Femur (tissue), 1 donor: ENCODE measurements at places on chromosomes 7 and 10.

- no peak for DNase-seq
These were observed 65.8 kb downstream of the PIP4K2A start for GRCh38 chr10:22648547-22648961.

- DNase-seq = no peak
These were observed 73.8 kb upstream of the GTF2IRD1 start for GRCh38 chr7:74379938-74380337.

DNA sequence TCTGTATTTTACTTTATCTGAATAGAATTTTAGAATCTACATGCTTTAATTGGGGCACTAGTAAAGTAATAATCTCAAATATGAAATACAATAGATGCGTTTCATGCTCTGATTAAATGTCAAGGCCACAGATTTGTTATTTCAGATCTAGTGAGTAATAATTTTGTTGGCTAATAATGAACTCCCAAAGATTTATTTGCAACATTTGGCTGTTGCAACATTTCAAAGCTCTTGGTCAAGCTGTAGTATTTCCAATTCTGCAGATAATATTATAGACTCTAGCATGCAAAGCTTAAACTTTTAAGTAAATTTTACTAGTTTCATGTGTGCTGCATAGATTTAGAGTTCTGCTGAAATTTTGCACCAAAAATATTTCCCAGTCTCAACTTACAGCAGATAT lies 16.7 kb downstream of the LRRN3 start:
- DNase-seq = no peak

DNA sequence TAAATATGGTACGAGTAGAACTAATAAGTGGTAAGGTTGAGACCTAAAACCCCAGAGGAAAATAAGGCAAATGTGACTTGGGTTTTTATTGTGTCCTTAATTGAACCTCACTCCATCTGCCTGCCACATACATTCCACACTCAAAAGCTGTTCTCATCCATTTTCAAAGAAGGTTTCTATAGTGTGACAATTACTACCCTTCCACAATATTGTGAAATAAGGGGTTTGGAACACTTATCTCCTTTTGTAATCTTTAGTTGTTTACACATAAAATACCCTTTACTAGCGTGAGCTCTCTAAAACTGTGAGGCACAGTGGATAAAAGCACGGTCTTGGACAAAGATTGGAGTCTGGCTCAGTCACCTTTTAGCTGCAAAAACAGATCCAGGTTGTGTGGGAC lies 166.6 kb downstream of the THSD7A start:
- DNase-seq = no peak

DNA sequence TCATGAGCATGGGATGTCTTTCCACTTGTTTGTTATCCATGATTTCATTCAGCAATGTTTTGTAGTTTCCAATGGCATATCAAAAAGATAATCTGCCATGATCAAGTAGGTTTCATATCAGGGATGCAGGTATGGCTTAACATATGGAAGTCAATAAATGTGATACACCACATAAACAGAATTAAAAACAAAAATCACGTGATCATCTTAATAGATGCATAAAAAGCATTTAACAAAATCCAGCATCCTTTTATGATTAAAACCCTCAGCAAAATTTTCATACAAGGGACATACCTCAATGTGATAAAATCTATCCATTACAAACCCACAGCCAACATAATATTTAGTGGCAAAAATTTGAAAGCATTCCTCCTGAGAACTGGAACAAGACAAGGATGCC lies 90.3 kb downstream of the ZNF37A start:
- DNase-seq = no peak

- DNase-seq = no peak
These were observed 151.5 kb upstream of the TARP start for GRCh38 chr7:38424750-38425463.

DNA sequence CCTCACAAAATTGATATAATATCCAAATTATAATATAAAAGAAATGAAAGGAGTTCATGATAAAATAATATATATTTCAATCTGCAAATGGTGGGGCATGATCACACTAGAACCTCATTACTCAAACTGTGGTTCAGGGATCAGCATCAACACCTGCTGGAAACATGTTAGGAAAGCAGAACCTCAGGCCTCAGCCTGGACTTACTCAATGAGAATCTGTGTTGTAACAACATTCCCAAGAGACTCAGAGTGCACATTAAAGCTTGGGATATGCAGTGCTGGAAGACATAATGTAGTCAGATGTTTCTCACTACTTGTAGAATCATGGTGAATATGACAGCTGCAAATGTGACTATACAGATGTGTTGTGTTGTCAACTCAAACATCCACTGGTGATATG lies 81.7 kb upstream of the ITPRID1 start:
- no peak for DNase-seq

DNA sequence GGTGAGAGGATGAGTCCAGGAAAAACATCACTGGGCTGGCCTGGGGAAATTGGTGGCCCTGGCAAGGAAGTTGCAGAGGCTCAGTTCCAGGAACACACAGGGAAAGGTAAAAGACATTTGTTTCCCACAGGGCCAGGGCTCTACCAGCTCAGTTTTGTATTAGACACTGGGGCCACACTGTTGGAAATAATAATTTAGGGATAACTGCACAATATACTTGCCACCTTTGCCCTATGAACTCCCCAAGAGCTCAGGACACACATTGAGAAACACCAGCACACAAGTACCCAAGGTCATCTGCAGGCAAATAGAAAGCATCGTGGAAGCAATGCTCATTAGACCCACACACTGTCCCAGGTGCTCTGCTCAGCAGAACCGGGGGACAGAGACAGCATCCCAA lies 617.6 kb downstream of the PTPRN2 start:
- DNase-seq = no peak

DNA sequence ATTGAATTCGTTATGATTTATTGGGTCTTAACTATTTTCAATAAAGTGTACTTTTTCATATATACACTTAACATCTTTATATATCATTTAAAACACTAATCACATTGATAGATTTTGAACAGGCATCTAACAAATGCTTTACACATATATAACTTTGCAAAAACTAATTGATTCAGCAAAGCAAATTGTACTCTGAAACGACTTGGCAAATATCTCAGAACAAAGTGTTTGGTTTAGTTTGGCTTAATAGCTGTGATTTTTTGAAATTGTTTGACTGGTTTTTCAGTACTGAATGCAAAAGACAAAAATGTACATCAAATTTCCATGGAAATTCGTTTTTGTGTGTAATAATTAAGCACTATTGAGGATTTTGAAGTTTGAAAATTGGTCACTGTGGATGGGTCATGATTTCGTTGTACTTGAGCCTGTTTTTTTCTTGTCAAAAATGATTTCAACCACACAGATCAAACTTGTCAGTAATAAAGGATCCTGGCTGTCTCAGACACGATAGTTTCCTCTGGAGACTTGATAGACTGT lies 125.3 kb upstream of the SLC25A13 start:
- DNase-seq = no peak

GRCh38 chr10:1631282-1631681 lies 106.0 kb downstream of the ADARB2 start:
- no peak for DNase-seq

GRCh38 chr10:70331486-70332268 lies 47.9 kb upstream of the NPFFR1 start:
- peak; percentile 61 for DNase-seq

GRCh38 chr7:3399858-3400257 lies 98.8 kb downstream of the SDK1 start:
- no peak for DNase-seq

DNA sequence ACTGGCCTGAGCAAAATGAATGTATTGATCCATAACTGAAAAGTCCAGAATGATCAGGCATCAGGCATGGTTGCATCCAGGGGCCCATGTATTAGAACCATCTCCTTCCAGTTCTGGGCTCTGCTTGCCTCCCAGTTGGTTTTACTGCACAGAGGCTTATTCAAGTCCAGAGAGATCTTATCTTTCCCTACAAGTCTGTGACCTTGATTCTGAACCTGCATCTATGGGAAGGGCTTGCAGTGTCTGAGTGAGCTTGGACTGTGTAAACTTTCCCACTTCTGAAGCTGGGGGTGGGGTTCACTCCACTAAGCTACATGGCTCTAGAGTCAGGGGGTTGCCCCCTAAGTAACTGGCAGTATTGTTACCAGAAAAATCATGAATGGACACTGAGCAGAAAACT lies 136.2 kb downstream of the TCF7L2 start:
- DNase-seq = no peak

DNA sequence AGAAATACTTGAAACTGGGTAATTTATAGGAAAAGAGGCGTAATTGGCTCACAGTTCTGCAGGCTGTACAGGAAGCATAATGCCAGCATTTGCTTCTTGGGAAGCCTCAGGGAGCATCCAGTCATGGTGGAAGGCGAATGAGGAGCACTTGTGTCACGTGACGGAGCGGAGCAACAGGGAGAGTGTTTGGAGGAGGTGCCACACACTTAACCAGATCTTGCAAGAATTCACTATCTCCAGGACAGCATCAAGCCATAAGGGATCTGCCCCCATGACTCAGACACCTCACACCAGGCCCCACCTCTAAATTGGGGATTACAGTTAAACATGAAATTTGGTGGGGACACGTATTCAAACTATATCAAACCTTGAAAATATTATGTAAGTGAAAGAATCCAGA lies 89.3 kb downstream of the WIPF3 start:
- DNase-seq = no peak

DNA sequence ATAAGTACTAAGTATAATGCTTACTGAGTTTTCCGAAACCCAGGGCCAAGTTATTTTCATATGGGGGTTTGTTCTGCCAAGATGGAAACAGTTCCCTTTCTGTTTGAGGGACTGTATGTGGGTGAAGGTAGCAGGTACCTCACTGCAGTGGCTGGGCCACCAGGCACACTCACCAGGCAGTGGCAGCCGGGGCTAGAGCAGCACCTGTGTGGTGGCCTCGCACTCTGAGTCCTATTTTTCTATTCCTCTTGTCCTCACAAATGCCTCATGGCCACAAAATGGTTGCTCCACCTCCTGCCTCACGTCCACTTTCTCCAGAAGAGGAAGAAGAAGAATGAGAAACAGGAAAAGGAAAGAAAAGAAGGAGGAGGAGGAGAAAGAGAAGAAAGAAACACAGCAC lies 167.3 kb upstream of the SHH start:
- peak; percentile 3 for DNase-seq

GRCh38 chr10:4399556-4399955 lies 426.5 kb upstream of the AKR1E2 start:
- no peak for DNase-seq

DNA sequence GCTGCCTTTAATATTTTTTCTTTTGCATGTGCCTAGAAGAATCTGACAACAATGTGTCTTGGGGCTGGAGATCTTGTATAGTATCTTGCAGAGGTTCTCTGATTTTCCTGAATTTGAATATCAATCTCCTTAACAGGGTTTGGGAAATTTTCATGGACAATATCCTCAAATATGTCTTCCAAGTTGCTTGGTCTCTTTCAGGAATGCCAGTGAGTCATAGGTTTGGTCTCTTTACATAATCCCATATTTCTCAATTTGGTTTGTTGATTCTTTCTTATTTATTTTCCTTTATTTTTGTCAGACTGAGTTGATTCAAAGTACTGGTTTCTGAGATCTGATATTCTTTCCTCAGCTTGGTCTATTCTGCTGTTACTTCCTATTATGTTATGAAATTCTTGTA lies 208.7 kb upstream of the GLI3 start:
- no peak for DNase-seq

- peak; percentile 84 for DNase-seq
These were observed 19.8 kb downstream of the DNAJB12 start for GRCh38 chr10:72334825-72335393.

- no peak for DNase-seq
These were observed 111.8 kb downstream of the MAPK8 start for GRCh38 chr10:48418189-48418788.

- no peak for DNase-seq
These were observed 81.9 kb downstream of the BMPER start for GRCh38 chr7:33986951-33987947.

- no peak for DNase-seq
These were observed 61.9 kb upstream of the EBF3 start for GRCh38 chr10:130025811-130026485.

DNA sequence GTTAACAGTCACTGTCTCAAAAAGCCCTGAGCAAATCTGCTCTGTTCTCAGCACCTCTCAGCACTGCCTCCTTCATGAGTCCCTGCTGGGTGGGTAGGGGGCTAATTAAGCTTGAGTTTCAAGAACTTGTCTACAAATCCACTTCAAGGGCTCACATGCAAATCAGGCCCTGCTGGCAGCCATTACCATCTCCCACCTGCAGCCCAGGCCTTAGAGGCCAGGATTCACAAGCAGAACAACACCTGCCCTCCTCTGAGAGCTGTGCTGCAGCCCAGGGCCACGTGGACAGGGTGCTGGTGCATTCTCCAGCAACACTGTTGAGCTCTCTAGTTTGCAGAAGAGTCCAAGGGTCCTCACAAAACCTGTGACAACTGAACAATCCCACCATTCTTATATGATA lies 119.2 kb downstream of the DPP6 start:
- DNase-seq = no peak

DNA sequence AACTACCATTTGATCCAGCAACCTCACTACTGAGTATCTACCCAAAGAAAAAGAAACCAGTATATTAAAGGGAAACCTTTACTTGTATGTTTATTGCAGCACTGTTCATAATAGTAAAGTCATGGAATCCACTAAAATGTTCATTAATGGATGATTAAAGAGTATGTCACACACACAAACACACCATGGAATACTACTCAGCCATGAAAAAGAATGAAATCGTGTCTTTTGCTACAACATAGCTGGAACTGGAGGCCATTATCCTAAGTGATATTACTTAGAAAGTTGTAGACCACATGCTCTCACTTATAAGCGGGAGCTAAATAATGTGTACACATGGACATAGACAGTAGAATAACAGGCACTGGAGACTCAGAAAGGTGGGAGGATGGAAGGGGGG lies 203.0 kb upstream of the SLC26A5 start:
- no peak for DNase-seq

DNA sequence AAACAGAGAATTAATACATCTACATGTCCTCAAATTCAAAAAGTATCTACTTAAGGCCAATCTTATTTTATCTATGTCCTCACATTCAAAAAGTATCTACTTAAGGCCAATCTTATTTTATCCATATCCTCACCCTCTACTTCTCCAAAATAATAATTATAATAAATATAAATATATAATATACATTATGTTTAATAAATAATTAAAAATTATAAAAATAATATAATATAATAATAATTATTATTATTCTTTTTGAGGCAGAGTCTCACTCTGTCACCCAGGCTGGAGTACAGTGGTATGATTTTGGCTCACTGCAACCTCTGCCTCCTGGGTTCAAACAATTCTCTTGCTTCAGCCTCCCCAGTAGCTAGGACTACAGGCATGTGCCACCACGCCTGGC lies 784.9 kb downstream of the DNAJB9 start:
- DNase-seq = no peak

- DNase-seq = no peak
These were observed 131.0 kb upstream of the ITGB1 start for GRCh38 chr10:33088990-33089389.
